Right cardiac atrium (tissue), 5 donors: ENCODE measurements at places on chromosomes 1 and 21. TPM values are rescaled to one million over a fixed set of nuclear protein-coding genes. Genes with fewer than 3 reads are reported as not detected.
A peak's percentile ranks its signal among the peaks of the same experiment; 100 is the strongest.

- no peak for DNase-seq
Measured at GRCh38 chr1:166272851-166273250, 106.0 kb upstream of the FAM78B start.

- no peak for DNase-seq
Measured at GRCh38 chr21:31397939-31398338, 53.9 kb upstream of the TIAM1 start.

DNA sequence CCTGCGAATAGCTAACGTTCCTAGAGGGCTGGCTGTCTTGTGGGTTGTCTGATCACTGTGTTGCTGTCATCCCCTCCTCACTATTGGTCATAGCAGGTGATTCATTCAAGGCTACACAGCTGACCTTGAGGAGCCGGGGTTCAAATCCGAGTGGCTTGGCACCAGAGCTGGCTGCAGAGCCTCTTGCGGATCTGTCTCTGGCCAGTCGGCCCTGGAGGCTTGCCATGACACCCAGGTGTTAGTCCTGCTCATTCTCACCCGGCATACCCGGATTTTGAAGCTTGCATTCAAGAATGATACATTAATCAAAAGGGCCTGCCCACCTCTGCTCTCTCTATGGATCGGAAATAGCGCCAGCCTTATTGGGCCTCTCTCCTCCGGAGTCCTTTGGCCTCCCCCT is 110.4 kb downstream of the DHRS3 start:
- peak; percentile 54 for DNase-seq

DNA sequence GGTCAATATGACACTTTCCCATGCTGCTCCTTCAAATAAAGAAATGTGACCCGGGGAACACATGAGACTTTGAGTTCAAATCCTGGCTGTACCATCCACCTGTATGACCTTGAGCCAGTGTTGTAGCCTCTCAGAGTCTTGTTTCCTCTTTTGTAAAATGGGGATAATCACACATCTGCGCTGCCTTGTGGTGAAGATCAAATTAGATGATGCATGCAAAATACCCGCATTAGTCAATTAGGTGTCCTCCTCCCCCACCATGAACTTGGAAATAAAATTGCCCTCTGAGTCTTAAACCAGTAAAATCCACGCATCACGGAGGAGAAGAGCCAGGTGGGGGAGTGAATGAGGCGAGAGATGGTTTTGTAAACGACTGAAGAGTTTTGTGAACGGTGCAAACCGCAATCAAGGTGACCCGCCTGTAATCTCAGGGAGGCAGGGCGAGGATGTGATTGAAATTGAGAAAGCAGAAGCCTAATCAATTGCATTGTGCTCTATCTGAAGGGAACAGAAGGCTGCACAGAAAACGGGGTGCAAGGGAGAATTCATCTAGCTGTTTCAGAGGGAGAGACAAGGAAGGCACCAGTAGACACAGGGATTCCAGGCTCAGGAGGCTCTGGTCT is 5.8 kb upstream of the AHDC1 start:
- DNase-seq: no peak

The PTCH2 gene
- 0.28 TPM for total RNA-seq

DNA sequence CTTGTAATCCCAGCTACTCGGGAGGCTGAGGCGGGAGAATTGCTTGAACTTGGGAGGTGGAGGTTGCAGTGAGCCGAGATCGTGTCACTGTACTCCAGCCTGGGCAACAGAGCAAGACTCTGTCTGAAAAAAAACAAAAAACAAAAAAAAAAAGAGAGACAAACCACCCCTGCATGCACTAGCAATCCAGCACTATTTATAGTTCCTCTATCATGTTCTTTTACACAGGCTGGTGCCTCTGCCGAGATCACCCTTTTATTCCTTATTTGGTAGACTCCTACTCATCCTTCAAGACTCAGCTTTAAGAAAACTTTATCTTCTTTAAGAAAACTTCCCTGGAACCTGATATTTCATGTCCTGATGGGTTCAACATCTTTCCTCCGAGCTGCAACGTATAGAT is 10.8 kb downstream of the FMO5 start:
- no peak for DNase-seq

GRCh38 chr1:3681231-3681897 is 29.0 kb downstream of the TP73 start:
- DNase-seq: peak; percentile 19

GRCh38 chr21:45498646-45499000 is 43.6 kb downstream of the SLC19A1 start:
- peak; percentile 2 for DNase-seq

The MCOLN3 gene
- 13.7 TPM for total RNA-seq

- DNase-seq: no peak
Measured at GRCh38 chr1:162994921-162995320, 74.2 kb upstream of the RGS4 start.

DNA sequence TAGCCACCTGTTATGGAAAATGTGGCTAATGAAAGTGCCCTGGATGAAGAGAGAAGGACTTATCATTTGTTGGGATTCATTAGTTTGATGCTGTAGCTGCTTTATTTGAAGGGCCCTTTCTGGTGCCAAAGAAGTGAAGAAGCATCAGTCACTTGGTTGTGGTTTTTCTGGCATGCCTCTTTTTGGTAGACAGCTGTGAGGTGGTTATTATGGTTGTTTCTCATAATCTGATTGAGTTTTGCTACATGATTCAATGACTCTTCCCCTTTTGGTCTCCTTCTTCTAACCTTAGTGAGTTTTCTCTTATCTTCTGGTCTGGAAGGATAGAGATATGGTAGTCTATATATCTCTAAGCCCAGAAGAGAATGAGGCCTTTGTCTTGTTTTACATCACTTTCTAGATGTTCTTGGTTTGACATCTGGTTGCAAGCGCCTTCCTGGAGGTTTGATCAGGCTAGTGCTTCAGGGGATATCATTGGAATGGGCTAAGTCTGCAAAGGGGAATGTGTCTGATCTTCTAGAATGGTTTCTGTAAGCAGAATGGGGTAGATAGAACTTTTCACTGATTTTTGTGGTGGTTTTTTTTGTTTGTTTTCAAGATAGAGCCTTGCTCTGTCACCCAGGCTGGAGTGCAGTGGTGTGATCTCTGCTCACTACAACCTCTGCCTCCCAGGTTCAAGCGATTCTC is 26.0 kb downstream of the ARID1A start:
- no peak for DNase-seq

DNA sequence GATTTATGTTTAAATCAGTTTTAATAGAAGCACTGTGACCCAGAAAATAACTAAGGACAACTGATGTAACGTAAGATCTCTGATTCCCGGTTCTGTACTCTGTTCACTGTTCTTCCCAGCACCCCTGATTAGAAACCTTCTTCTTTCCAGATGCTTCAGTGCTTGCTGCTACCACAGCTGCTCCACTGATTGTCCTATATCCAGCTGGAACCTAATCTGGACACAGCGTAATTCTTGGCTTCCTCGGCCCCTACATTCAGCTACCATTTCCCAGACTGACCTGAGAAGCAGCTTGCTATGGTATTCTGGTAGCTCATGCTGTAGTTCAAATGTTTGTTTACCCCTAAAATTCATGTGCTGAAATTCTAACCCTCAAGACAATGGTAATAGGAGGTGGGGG is 302.7 kb downstream of the GRIK1 start:
- no peak for DNase-seq

GRCh38 chr1:230424391-230425251 is 1.5 kb downstream of the PGBD5 start:
- DNase-seq: no peak

DNA sequence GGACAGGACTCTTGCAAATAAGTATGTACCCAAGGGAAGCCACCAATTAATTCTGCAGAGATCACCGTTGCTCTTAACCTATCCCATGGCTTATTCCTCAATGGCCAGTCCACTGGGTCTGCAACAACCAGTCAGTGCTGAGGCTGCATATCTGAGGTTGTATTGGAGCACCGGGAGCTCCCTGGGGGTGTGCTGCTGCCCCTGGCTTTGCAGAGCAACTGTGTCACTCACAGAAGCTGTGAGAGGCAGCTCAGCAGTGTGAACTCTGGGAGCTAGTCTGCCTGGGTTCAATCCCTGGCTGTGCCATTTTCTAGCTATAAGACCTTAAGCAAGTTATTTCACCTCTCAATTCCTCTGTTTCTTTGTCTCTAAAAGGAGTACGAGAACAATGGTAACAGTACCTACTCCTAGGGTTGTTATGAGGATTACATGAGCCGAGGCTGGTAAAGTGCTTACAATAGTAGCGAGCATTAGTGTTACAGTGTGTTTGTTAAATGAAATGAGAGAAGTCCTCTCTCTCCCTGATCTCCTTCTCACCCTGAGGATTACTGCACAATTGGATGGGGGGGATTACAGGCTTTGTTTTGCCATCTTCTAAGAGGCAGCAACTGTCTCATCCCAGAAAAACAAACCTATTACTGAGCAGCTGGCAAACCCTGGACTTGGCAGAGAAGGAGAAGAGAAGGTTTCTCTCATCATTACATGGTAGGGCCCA is 3.6 kb downstream of the RXRG start:
- DNase-seq: no peak

DNA sequence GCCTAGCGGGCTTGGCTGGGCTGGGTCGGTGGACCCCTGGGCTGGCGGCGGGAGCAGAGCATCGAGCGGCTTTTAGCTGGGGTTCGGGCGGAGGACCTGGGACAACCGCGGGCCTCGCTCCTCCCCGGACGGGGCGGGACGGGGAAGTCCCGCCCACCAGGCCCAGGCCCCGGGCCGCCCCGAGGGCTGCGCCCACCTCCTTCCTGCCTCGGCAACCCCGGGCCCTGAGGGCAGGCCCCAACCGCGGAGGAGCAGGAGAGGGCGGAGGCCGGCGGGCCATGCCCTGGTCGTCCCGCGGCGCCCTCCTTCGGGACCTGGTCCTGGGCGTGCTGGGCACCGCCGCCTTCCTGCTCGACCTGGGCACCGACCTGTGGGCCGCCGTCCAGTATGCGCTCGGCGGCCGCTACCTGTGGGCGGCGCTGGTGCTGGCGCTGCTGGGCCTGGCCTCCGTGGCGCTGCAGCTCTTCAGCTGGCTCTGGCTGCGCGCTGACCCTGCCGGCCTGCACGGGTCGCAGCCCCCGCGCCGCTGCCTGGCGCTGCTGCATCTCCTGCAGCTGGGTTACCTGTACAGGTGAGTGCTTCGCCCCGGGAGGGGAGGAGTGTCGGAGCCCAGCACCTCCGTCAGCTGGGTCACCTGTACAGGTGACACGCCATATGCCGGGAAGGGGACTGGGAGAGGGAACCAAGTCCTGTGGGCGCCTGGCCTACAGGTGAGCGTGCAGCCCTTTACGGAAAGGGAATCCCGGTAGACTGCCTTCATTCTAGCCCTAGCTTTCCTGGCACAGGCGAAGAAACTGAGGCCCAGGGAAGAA is at the start of gene XKR8:
XKR8 (plus strand) TSS at position 182 of the 812 bp plus-strand sequence; CDS start at position 279, 97 bp downstream.
- DNase-seq: peak; percentile 87
